ENCODE measurements at places on chromosomes 1 and 21.

- no peak for DNase-seq
These were observed 46.8 kb downstream of the SPATA46 start for GRCh38 chr1:162329826-162330225.

- DNase-seq, result no peak
These were observed 53.2 kb downstream of the SPSB1 start for GRCh38 chr1:9345922-9346321.

- no peak for DNase-seq
These were observed 506 bp upstream of the SRP9 start for GRCh38 chr1:225777058-225777582.

GRCh38 chr21:42668298-42668992 is 15.0 kb downstream of the PDE9A start:
- no peak for DNase-seq

GRCh38 chr1:158945061-158945460 is 13.7 kb downstream of the PYHIN1 start:
- no peak for DNase-seq

DNA sequence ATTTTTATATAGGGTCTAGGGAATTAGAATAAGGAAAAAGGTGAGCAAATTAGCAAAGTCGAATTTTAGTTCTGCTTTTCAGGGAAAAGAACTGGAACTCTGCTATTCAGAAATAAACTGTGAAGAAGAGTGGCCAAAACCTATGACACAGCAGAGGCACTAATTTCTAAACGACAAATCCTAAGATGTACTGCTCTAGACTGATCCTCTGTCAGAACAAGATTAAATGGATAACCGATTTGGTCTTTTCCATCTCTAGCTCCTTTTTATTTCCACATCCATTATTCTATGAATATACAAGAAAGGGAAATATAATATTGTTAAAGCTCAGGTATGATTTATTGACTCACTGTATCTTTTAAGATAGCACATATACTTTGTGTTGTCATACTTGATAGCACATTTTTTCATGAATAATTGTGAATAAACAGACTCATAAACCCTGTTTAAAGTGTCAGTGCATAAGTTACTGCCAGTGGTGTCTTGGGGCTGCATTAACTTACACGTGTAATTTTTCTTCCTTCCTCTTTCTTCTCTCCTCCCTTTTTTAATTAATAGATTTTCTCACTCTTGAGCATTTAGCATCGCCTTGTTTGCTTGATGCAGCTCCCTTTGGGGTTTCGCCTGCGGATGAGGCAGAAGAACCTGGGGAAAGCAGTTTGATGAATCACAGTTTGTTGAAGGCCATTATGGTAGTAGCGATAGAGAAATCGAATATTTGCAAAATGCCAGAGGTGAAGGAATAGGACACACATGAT is 496.6 kb downstream of the ADGRL2 start:
- no peak for DNase-seq
